Left lobe of liver (tissue), 2 donors: ENCODE measurements at places on chromosomes 11 and 22.

DNA sequence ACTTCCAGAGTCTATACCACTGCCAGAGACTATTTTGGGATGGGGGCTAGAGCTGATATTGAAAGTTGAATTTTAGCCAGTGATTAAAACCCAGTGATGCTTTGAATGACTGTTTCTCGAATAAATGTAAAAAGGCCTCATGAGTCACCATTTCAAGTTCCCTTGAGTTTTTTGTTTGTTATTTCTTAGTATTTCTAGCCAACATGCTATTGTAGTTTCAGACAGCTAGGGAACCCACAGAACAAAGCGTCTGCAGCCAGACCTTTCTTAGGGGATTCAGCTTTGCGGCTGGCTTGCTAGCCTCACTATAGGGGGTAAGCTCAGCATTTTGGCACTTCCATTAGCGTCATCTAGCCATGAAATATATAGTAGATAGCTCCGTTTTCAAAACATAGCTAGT lies 66.5 kb downstream of the DBX1 start:
- DNase-seq: no peak

DNA sequence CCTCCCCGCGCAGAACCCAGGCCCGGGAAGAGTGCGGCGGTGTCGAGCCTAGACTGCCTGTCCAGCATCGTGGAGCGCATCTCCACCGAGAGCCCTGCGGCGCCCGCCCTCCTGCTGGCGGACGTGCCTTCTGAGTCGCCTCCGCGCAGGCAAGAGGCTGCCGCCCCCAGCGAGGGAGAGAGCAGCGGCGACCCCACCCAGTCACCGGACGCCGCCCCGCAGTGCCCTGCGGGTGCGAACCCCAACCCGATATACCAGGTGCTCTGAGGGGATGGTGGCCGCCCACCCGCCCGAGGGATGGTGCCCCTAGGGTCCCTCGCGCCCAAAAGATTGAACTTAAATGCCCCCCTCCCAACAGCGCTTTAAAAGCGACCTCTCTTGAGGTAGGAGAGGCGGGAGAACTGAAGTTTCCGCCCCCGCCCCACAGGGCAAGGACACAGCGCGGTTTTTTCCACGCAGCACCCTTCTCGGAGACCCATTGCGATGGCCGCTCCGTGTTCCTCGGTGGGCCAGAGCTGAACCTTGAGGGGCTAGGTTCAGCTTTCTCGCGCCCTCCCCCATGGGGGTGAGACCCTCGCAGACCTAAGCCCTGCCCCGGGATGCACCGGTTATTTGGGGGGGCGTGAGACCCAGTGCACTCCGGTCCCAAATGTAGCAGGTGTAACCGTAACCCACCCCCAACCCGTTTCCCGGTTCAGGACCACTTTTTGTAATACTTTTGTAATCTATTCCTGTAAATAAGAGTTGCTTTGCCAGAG lies 2.0 kb downstream of the MYOD1 start:
- DNase-seq: no peak

- DNase-seq: no peak
Measured at GRCh38 chr11:74784234-74784633, 35.6 kb downstream of the RNF169 start.

GRCh38 chr11:62880231-62880802 lies 379 bp upstream of the SLC3A2 start:
- no peak for DNase-seq

DNA sequence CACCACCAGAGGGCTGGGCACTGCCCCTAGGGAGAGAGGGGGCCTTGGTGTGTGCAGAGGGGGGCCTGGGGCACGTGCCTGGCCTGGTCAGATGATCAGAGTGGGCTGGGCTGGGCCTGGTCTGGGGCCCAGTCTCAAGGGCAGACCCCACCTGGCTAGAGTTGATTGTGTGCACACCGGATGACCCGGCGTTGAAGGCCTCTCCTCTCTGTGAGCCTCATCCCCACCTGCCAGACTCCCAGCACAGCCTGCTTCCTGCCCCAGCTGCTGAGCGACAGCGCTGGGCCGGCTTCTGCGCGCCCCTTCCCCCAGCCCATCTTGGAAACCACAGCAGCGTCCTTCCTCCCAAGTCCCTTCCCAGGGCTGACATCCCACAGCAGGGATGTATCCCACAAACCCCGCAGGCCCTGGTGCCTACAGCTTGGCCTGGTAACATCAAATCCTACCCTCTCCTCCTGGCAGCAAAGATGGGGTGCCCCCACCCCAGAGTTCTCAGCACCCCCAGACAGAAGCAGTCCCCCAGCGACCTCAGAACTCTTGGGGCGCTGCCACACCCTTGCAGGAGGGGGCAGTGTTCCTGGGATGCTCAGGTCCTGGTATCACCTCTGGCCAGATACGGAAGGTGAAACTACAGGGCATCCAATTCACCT lies 11.0 kb upstream of the TSSC4 start:
- DNase-seq: no peak

DNA sequence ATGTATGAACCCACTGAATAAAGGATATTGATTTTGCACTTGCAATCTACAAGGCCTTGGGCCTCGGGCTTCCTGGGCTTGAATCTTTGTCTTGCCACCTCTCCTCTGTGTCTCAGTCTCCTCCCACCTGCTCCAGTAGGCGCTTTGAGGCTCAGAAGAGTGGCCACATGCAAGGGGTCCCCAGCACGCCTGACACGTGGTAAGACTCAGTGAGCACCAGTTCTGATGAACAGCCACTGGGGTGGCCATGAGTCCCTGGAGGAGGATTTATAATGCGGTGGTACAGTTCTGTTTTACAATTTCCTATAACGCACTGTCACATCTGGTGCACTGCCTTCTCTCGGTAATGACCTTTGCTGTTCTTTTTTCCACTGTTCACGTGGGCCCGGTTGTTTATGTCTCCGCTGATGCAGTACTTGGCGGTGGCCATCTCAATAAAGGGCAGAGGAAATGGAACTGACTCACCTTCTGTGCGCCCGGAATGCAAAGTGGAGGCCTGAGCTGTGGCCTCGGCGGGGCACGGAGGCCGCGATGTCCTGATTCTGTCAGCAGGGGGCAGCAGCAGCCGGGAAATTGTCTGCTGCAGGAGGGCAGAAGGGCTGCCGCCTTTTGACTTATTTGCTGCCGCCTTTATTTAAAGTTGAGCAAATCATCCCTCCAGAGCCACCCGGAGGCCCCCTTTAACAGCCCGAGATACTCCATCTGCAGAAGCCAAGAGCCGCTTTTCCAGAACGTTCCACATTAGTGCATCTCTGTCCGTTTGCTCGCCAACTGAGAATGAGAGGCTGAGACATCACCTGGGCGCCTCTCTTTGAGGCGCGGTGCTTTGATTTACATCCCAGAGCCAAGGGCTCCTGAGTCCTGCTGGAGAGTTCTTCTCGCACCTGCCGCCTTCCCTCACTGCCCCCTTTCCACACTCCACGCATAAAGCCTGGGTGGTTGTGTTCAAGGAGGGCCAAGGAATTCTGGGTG lies 6.0 kb upstream of the IFT27 start:
- DNase-seq: peak; percentile 74

- no peak for DNase-seq
Measured at GRCh38 chr11:116282481-116282880, 490.3 kb downstream of the BUD13 start.

DNA sequence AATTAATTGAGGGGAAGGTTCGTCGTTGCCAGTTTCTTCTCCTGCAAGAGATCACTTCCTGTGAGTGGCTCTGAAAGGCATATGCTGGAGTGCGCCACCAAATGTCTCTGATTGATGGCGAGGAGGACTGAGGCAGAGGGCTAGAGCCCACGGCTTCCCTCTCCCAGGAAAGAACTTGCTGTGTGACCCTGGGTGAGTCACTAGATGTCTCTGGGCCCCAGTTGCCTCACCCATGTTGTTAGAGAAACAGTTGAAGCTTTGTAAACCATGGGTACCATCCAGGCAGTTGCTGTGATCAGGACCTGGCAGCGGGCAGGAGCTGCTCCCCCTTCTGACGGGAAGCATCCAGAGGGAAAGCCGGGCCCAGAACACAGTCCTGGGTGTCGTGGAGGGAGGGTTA lies 3.2 kb downstream of the ABCG4 start:
- DNase-seq: no peak

- no peak for DNase-seq
Measured at GRCh38 chr11:79287952-79288351, 152.9 kb downstream of the TENM4 start.

DNA sequence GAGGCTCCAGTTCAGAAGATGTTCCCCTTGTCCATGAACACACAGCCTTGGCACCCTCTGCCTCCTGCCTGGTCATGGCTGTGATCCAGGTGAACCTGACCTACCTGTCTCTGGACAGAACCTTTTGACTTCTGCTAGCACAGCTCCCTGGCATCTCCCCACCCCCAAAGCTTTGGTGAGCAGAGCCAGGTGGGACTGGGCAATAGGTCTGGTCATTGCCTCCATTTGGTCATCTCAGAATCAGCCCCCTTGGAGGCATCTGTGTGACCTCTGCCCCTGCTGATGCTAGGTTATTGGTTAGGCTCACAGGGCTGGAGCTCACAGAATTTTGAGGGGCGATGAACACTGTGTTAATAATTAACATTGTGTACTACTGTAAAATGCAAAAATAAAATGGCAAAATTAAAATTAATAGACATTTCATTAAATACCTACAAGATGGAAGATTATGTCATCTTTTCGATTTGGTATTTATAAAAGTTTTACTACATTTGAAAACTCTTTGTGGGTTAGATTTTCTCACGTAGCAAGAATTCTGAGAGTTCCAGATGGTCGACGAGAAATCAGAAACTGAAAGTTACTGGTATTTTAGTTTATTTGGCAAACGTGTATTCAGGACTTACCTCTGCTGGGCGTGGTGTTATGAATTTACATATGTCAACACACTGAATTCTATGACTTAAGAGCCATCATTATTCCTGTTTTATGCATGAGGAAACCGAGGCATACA lies 8.3 kb upstream of the KIAA0930 start:
- DNase-seq: peak; percentile 94
